ENCODE measurements at places on chromosomes 7 and 10.
A peak's percentile ranks its signal among the peaks of the same experiment; 100 is the strongest.

- H3K36me3 ChIP-seq: no peaks in the 10 kb centered on the region
- no peaks in the 10 kb centered on the region for H3K27me3 ChIP-seq
- no peak overlapping the region for H3K27ac ChIP-seq
These were observed 55.7 kb downstream of the HSPA12A start for GRCh38 chr10:116686632-116687031.

DNA sequence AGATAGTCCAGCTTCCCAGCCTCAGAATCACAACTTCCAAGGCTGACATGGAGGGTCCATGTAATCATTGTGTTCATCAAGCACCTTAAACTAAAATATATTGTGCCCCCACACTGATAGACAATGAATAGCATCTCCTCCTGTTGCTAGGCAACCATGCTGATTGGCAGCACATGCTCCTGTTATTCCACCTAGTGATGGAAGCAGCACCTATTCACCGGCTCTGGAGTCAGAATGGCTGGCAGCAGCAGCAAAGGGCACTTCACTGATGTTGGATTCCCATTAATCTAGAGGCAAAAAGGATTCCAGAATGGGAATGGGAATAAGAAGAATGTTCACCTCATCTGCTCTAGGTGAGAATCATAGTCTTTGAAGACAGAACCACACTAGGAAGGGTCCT lies 55.0 kb downstream of the RELN start:
- no peaks in the 10 kb centered on the region for H3K4me1 ChIP-seq
- DNase-seq: no peak
- H3K27ac ChIP-seq: no peak overlapping the region
- no peak overlapping the region for H3K4me3 ChIP-seq

DNA sequence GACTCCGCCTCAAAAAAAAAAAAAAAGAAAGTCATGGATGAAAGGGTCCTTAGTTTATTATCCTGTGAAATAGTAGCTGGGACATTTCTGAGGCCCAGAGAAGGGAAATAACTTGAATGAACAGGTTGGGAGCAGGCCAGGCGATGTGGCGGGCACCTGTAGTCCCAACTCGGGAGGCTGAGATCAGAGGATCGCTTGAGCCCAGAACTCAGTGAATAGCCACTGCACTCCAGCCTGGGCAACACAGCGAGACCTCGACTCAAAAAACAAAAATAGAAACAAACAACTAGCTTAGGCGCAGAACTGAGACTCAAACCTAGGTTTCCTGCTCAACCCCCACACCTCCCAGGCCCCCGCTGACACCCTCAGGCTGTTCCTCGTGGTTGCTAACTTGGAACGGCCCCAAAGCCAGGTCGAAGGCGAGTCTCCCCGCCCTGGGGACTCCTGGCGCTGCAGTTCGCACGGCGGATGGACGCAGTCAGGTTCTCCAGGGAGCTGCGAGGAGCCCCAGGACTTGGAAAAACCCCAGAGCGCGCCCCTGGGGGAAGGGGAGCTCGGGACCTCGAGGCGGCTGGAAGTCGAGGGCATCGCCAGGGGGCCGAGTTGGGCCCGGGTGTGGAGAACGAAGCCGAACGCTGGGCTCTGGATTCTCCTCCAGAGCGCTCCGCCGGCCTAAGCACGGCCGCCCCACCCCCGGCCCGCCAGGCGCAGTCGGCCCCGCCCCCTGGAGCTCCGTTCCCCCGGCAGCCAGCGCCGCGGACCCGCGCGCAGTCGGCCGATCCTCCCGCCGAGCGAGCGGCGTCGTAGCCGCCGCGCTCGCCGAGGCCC lies at the start of gene STOX1:
TSS of gene STOX1 (plus strand) at position 768 of the 828 bp plus-strand sequence. CDS start 93 bp downstream, outside the sequence.
- H3K36me3 ChIP-seq: no peaks in the 10 kb centered on the region
- no peaks in the 10 kb centered on the region for H3K27me3 ChIP-seq
- peak; percentile 78 for DNase-seq
- no peak within 1 kb of the TSS for H3K27ac ChIP-seq
- peak within 1 kb of the TSS; percentile 49 for H3K4me3 ChIP-seq

DNA sequence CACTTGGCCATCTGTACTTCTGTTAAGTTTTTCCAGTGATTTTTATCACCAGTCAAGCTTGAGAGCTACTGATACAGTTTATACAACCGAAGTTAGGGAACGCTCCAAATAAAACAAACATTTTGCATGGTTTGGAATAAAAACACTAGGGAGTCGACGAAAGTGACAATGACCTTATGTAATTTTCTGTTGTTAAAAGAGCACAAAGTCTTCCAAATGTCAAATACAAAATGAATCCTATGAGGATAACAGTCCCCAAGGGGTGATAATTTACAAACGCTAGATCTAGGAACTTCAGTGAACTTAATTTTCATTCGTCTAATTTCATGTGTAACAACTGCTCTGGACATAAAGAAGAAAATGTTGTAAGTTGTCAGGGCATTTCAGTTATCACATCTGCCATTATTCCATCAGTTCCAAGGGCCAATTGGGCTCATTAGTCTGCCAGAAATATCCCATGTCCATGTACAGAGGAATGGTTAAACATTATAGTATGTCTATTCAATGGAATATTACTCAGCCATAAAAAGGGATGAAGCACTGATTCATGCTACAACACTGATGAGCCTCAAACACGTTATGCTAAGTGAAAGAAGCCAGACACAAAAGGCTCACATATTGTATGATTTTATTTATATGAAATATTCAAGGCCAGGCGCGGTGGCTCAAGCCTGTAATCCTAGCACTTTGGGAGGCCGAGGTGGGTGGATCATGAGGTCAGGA lies 38.0 kb upstream of the CYTH3 start:
- H3K4me3 ChIP-seq: no peak overlapping the region
- DNase-seq: no peak
- no peaks in the 10 kb centered on the region for H3K27me3 ChIP-seq
- no peaks in the 10 kb centered on the region for H3K36me3 ChIP-seq
- no peaks in the 10 kb centered on the region for H3K4me1 ChIP-seq
- no peak overlapping the region for H3K27ac ChIP-seq

DNA sequence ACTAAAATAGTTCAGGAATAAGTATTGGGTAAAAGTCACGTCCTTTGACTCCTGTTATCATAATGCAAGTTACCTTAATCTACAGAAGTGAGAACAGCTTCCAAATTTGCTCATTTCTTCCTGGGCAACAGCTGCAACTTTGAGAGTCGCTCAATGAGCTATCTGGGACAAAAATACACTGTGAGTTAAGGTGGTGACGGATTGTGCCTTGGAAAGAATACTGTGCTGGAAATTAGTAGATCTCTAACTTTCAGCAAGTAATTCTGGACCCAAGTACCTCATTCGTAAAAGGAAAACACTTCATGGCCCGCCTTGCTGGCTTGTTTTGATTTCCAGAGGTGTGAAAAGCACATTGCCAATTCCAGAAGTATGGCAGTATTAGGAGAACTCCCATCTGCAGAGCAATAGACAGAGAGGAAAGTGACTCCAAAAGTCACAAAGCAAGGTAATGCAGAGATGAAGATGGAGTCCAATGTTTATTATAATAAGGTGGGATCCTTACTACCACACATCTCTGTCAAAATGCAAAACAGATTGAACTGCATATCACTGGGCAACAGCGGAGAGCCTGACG lies 626.0 kb downstream of the SORCS3 start:
- no peaks in the 10 kb centered on the region for H3K27me3 ChIP-seq
- no peak overlapping the region for H3K27ac ChIP-seq
- H3K36me3 ChIP-seq: no peaks in the 10 kb centered on the region
- no peaks in the 10 kb centered on the region for H3K4me1 ChIP-seq
- no peak overlapping the region for H3K4me3 ChIP-seq

DNA sequence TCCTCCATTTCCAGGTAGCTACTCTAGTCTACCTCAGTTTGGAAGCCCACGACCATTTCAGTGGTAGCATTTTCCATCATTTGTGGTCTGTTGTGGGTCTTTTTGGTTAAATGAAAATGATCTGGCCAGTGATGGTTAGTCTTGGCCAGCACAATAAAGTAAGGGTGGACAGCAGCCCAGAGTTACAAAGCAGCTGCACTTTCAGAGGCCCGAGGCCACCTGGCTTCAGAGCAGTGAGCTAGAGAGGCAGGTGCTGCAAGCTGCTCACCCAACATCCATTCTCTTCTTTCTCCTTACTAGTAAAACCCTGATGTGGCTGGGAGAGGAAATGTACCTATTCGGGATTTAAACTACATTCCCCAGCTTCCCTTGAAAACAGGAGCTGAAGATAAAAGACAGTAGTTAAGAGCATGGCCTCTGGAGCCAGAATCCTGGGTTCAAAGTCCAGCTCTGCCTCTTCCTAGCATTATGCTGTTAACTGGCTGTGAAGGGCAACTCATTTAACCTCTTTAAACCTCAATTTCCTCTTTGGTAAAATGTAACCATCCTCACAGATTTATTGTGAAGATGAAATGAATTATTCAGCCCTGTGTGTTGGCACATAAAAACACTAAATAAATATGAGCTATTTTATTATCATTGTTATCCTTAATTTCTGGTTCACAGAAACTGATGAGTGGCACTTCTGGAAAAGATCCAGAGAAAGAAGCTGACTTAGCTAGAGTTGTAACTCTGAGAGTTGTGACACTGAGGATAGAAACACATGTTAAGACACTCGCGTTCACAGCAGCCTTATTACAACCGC lies 517.4 kb downstream of the PARD3 start:
- no peaks in the 10 kb centered on the region for H3K36me3 ChIP-seq
- H3K4me3 ChIP-seq: no peak overlapping the region
- DNase-seq: peak; percentile 85
- no peaks in the 10 kb centered on the region for H3K27me3 ChIP-seq

GRCh38 chr10:260819-261429 lies 125.7 kb downstream of the ZMYND11 start:
- no peak for DNase-seq
- no peak overlapping the region for H3K4me3 ChIP-seq
- no peak overlapping the region for H3K27ac ChIP-seq
- H3K4me1 ChIP-seq: no peaks in the 10 kb centered on the region
- peaks cover 2% of the 10 kb centered on the region for H3K36me3 ChIP-seq
- no peaks in the 10 kb centered on the region for H3K27me3 ChIP-seq

- DNase-seq: no peak
- H3K27ac ChIP-seq: no peak overlapping the region
- no peaks in the 10 kb centered on the region for H3K4me1 ChIP-seq
- no peaks in the 10 kb centered on the region for H3K27me3 ChIP-seq
- H3K4me3 ChIP-seq: no peak overlapping the region
These were observed 196.7 kb upstream of the PFKP start for GRCh38 chr10:2870654-2871053.

GRCh38 chr10:101054351-101054750 lies 7.4 kb upstream of the KAZALD1 start:
- peaks cover 23% of the 10 kb centered on the region for H3K27me3 ChIP-seq
- H3K27ac ChIP-seq: no peak overlapping the region

DNA sequence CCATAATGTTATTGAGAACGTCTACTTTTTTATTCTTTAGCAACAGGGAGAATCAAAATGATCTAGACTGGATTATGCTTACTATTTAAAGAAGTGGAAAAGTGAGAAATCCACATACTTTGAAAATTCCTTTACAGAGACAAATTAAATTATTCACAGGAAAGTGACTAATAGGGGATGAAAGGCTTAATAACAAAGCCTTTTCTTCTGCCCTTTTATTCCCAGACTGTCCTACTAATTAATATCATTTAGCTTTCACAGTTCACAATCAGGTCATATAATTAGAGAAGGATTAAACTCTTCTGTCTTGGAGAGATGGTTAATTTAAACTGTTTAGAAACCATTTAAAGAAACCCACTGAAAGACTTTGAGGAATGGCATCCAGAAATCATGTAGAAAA lies 58.8 kb downstream of the ARL4A start:
- H3K36me3 ChIP-seq: no peaks in the 10 kb centered on the region
- H3K27me3 ChIP-seq: no peaks in the 10 kb centered on the region
- no peak overlapping the region for H3K4me3 ChIP-seq
- H3K27ac ChIP-seq: no peak overlapping the region

DNA sequence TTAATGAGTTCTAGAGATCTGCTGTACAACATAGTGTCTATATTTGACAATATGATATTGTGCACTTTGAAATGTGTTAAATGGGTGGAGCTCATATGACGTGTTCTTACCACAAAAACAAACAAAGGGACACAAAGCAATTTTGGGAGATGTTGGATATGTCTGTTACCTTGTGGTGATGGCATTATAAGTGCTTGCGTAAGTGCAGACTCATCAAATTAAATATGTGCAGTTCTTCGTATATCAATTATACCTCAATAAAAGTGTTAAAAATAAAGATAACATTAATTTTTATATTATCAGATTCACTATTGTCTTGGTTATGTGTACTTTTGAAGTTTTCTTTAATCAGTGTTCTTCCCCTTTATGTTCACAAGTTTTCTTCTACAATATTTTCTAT lies 372.9 kb upstream of the COBL start:
- no peak overlapping the region for H3K4me3 ChIP-seq
- H3K4me1 ChIP-seq: no peaks in the 10 kb centered on the region
- H3K27ac ChIP-seq: no peak overlapping the region
- DNase-seq: no peak
- no peaks in the 10 kb centered on the region for H3K27me3 ChIP-seq
- no peaks in the 10 kb centered on the region for H3K36me3 ChIP-seq

- no peak for DNase-seq
- no peaks in the 10 kb centered on the region for H3K36me3 ChIP-seq
- H3K4me1 ChIP-seq: no peaks in the 10 kb centered on the region
- no peak overlapping the region for H3K4me3 ChIP-seq
- no peaks in the 10 kb centered on the region for H3K27me3 ChIP-seq
These were observed 148.8 kb upstream of the VWC2 start for GRCh38 chr7:49624611-49625010.

DNA sequence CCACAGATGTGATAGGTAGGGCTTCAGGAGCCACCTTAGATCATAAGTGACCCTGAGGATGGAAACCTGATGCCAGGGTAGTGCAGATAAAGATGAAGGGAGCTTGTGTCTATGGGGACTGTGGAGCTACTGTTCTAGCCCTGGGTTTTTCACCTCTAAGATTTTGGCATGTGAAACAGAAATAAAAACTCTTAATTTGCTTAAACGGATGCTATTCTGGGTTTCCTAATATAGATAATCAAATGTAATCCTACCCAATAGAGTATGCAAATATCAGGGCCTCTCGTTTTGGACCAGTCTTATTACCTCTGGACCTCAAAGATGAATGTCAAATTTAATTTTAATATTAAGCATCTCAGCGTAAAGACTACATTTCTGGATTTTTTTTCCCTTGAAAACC lies 49.3 kb downstream of the ABCB4 start:
- H3K36me3 ChIP-seq: peaks cover 12% of the 10 kb centered on the region
- no peak overlapping the region for H3K4me3 ChIP-seq
- no peak overlapping the region for H3K27ac ChIP-seq

Measured in lung (tissue), 17 donors.